ENCODE measurements at places on chromosomes 4 and X.

DNA sequence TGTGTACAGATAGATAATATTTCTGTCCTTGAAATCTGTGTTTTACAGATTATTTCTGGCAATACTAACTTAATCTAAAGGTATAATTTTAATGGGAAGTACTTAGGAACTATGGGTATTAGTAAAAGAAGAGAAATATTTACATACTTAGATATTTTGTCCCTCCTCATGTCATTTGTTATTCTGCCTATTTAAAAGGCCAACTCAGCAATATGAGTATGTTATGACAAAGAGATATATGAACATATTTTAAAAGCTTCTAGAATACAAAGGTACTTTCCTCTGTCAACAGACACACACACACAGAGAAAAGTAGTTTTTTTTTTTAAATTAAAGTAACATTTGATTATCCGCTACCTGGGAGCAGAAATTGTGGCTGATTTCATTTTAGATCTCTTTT is 7.9 kb downstream of the SLC7A11 start:
- DNase-seq, result no peak

DNA sequence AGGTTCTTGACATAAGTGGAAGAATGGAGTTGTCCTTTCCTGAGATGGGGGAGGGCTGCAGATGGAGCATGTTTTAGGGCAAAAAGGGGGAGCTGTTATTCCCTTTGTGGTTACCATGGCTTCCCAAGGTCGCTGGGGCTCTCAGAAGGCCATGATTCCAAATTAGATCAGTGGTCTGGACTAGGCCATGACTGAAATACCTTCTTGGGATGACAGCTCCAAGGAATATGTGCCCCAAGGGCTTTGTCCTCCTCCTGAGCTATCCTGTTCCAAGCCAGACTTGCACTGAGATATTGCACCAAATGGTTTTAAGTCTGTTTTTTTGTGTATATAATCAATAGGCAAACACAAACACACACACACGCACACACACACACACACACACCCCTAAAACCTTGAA is 3.0 kb upstream of the RBPJ start:
- no peak for DNase-seq

DNA sequence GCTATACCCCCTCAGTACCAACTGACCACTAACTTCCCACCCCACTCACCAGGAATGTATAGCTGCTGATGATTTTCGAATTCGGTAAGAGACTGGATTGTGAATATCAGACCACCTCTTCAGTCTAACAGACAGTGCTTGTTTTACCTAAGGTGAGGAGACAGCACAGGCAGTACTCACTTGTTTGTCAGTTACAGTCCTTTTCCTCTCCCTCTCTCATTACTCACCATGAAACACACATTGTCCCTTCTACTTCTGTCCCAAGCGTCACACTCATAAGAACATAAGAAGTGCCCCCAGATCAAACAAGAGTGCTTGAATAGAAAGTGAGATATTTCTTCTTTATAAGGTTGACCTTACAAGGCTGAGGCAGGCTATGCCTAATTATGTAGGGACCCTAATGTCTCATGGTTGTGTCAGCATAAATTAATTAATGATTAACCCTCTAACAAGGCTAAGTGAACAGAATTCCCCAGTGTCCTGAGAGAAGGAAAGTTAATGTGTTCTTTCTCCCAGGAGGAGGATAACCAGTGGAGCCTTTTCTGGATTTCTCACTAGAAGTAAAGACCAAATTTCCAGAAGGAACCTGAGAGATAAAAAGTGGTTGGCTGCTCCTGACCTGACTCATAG is 32.2 kb downstream of the ZCCHC12 start:
- DNase-seq, result no peak

- DNase-seq, result no peak
These were observed at the start of gene QDPR for GRCh38 chr4:17511950-17512795. Gene QDPR (minus strand): TSS chr4:17512090. CDS start chr4:17512054, 36 bp downstream.

DNA sequence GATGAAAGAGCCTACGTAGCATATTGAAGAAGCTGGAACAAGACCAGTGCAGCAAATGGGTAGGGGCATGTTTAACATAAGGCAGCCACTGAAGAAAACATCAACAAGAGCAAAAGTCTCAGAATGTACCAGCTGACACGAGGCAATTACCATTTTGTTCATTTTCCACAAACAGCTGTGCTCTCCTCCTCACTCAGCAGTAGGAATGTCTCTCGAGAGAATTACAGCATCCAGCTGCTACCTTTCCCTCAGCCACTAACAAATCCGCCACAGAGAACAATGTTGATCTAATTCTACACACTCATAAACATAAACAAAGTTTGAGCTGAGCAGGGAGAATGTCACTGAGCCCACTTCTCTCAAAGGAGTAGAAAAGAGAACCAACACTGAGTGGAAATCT is 68.0 kb downstream of the OPHN1 start:
- DNase-seq, result peak; percentile 3
